Sigmoid colon (tissue), 7 donors: ENCODE measurements at places on chromosomes 6 and 20. TPM values are rescaled to one million over a fixed set of nuclear protein-coding genes. Genes with fewer than 3 reads are reported as not detected.

Gene SLC17A1
- polyA plus RNA-seq = not detected

DNA sequence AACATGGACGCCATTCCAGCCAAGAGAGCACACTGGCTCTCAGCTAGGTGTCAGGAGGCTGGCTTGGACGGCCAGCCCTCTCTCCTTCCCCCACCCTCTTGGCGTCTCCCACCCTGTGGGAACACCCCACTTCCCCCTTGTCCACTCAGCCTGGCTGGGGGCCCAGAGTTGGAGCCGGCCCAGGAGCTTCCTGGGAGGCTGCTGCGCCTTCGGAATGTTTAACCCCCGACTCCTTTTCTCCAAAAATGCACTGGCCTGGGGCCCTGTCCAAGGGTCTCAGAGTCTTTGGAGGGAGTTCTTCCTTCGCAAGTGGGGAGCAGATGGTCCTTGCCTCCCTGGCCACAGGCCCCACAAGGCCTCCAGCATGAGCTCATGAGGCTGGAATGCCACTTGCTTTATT is 4.1 kb downstream of the ADAM33 start:
- H3K4me1 ChIP-seq = no peaks in the 10 kb centered on the region
- DNase-seq = peak; percentile 92
- no peak overlapping the region for H3K4me3 ChIP-seq
- no peaks in the 10 kb centered on the region for H3K27me3 ChIP-seq
- H3K27ac ChIP-seq = peak overlapping the region; percentile 86

DNA sequence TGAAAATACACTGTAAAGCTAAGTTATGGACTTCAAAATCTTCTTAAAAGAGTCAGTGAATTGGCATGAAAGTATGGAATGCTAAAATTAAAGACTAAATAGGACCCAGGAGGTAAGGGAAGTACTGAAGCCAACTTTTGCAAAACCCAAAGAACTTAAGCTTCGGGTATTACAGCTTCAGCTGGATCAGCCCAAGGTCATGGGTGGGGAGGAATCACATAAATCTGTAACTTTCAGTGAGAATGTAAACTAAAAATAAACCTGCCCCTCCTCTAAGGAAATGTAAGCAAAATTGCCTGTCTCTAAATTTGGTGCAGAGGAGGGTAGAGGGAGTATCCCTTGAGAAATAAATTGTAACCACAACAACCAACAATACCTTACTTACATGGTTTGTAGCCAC is 4.4 kb upstream of the MUC21 start:
- H3K36me3 ChIP-seq = no peaks in the 10 kb centered on the region
- no peaks in the 10 kb centered on the region for H3K27me3 ChIP-seq
- no peak for DNase-seq
- H3K4me1 ChIP-seq = no peaks in the 10 kb centered on the region

GRCh38 chr6:73505142-73505541 is 15.7 kb downstream of the EEF1A1 start:
- peaks cover 47% of the 10 kb centered on the region for H3K36me3 ChIP-seq
- no peak overlapping the region for H3K4me3 ChIP-seq
- H3K4me1 ChIP-seq = no peaks in the 10 kb centered on the region
- H3K27ac ChIP-seq = no peak overlapping the region

Gene RAB23
- 3.5 TPM for polyA plus RNA-seq

- peak overlapping the region; percentile 86 for H3K4me3 ChIP-seq
- peak overlapping the region; percentile 96 for H3K27ac ChIP-seq
- no peaks in the 10 kb centered on the region for H3K27me3 ChIP-seq
- no peak for DNase-seq
- peaks cover 41% of the 10 kb centered on the region for H3K4me1 ChIP-seq
- peaks cover 10% of the 10 kb centered on the region for H3K36me3 ChIP-seq
These were observed 810 bp downstream of the MRPL18 start for GRCh38 chr6:159790956-159791598.

Gene DBNDD2
- polyA plus RNA-seq = 137 TPM

DNA sequence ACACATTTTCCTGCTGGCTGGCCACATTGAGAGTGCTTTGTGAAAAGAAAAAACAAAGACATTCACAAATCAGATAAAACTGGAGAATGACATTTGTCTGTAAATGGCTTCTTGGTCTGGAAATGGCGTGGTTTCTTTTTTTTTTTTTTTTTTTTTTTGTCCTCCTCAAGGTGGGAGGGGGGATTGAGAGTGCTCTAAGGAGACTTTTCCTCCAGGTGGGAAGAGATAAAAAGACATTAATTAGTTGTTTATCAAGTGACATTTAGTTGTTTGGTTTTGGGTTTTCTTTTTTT is 40.4 kb downstream of the GNAS start:
- no peak for DNase-seq
- peak overlapping the region; percentile 98 for H3K27ac ChIP-seq
- H3K27me3 ChIP-seq = no peaks in the 10 kb centered on the region
- H3K36me3 ChIP-seq = no peaks in the 10 kb centered on the region
- peak overlapping the region; percentile 93 for H3K4me3 ChIP-seq
- peaks cover 58% of the 10 kb centered on the region for H3K4me1 ChIP-seq

GRCh38 chr6:13328875-13329183 is 492 bp upstream of the TBC1D7 start:
- peaks cover 14% of the 10 kb centered on the region for H3K4me1 ChIP-seq
- peak overlapping the region; percentile 57 for H3K4me3 ChIP-seq
- peak overlapping the region; percentile 93 for H3K27ac ChIP-seq

GRCh38 chr20:7770046-7770445 is 170.2 kb downstream of the HAO1 start:
- peaks cover 5% of the 10 kb centered on the region for H3K4me1 ChIP-seq
- H3K27me3 ChIP-seq = no peaks in the 10 kb centered on the region
- no peaks in the 10 kb centered on the region for H3K36me3 ChIP-seq
- no peak overlapping the region for H3K27ac ChIP-seq
- no peak overlapping the region for H3K4me3 ChIP-seq
- DNase-seq = no peak

Gene NELFE
- 58.9 TPM for polyA plus RNA-seq

- peaks cover 11% of the 10 kb centered on the region for H3K4me1 ChIP-seq
- no peaks in the 10 kb centered on the region for H3K27me3 ChIP-seq
- DNase-seq = no peak
- H3K4me3 ChIP-seq = no peak overlapping the region
- peak overlapping the region; percentile 70 for H3K27ac ChIP-seq
These were observed 67.3 kb upstream of the ZNF217 start for GRCh38 chr20:53660947-53661381.

Gene BMP7
- under 0.01 TPM for polyA plus RNA-seq

GRCh38 chr6:84033523-84034451 is at the start of gene MRAP2:
TSS of gene MRAP2 (plus strand) at chr6:84033772. CDS start at chr6:84055319, 21,547 bp downstream.
- H3K27ac ChIP-seq = no peak within 1 kb of the TSS
- no peak for DNase-seq
- H3K4me3 ChIP-seq = peak within 1 kb of the TSS; percentile 47
- no peaks in the 10 kb centered on the region for H3K36me3 ChIP-seq

Gene SNAP91
- polyA plus RNA-seq = not detected

Gene C6orf118
- not detected for polyA plus RNA-seq

DNA sequence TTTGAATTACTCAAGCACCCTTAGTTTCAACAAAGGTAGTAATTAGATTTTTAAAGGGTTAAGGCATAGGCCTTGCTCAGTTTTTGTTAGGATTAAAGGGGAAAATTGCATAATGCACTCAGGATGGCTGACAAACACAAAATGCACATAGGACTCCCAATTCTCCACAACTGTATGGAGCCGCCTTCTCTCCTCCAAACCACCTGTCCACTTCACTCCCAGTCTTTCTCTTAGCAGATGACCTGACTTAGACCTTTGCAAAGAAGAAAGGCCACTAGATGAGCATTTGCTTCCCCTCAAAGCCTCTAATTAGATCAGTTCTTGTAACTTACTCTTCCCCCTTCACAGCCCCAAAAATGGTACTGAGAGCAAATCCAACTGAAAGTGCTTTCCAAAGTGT is 20.1 kb downstream of the NSFL1C start:
- DNase-seq = no peak
- H3K4me1 ChIP-seq = no peaks in the 10 kb centered on the region
- peaks cover 60% of the 10 kb centered on the region for H3K36me3 ChIP-seq
- no peak overlapping the region for H3K27ac ChIP-seq
- no peaks in the 10 kb centered on the region for H3K27me3 ChIP-seq

Gene ACTL10
- 1.6 TPM for polyA plus RNA-seq

GRCh38 chr6:134546962-134547645 is 229.2 kb upstream of the SGK1 start:
- no peak overlapping the region for H3K27ac ChIP-seq
- H3K4me3 ChIP-seq = no peak overlapping the region
- no peak for DNase-seq
- H3K4me1 ChIP-seq = no peaks in the 10 kb centered on the region
- H3K27me3 ChIP-seq = no peaks in the 10 kb centered on the region
- no peaks in the 10 kb centered on the region for H3K36me3 ChIP-seq

GRCh38 chr6:2940010-2940850 is 31.1 kb downstream of the SERPINB6 start:
- H3K4me3 ChIP-seq = no peak overlapping the region
- H3K36me3 ChIP-seq = no peaks in the 10 kb centered on the region
- no peaks in the 10 kb centered on the region for H3K4me1 ChIP-seq
- DNase-seq = no peak

GRCh38 chr6:129920103-129920798 is 59.1 kb upstream of the TMEM244 start:
- H3K27me3 ChIP-seq = no peaks in the 10 kb centered on the region
- H3K4me3 ChIP-seq = no peak overlapping the region
- H3K27ac ChIP-seq = no peak overlapping the region
- no peaks in the 10 kb centered on the region for H3K4me1 ChIP-seq
- DNase-seq = no peak
- H3K36me3 ChIP-seq = no peaks in the 10 kb centered on the region

Gene SLC4A11
- polyA plus RNA-seq = not detected

- peak overlapping the region; percentile 65 for H3K27ac ChIP-seq
- peak; percentile 67 for DNase-seq
- peaks cover 83% of the 10 kb centered on the region for H3K27me3 ChIP-seq
These were observed 955 bp downstream of the DLL1 start for GRCh38 chr6:170289951-170290295.

Gene SLC35F1
- polyA plus RNA-seq = 0.66 TPM

Gene MYLK2
- not detected for polyA plus RNA-seq

DNA sequence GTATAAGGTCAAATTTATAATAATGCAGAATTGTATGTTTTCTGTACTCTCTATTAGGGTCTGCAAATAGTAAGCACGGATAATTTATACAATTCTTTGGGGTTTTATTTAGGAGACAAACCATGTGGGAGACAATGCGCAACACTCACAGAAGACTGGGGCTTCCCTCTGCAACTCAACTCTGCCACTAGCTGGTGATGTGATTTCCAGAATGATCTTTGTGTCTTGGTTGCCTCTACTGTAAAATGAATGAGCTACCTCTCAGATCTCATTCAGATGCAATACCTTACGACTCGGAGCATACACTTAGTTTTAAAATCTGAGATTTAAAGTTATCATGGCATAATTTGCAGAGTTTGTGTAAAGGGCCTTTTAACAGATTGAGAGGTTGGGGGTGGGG is 6.4 kb downstream of the MAN1A1 start:
- H3K36me3 ChIP-seq = no peaks in the 10 kb centered on the region
- H3K4me1 ChIP-seq = peaks cover 75% of the 10 kb centered on the region
- DNase-seq = no peak

DNA sequence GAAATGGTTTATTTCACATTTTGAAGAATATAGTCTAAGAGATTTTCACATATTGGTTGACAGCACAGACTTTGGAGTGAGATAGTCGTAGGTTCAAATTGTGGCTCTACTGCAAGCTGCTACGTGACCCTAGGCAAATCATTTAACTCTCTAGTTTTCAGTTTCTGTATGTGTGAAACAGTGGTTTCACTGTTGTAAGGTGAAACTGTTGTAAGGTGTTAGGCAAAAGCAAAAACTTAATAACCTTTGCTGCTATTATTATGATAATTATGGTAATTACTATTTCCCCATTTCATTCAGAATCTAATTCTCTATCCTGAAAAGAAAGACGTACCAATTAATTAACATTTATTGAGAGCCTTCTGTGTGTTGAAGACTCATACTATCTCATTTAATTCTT is 144.2 kb downstream of the REV3L start:
- no peaks in the 10 kb centered on the region for H3K27me3 ChIP-seq
- H3K36me3 ChIP-seq = peaks cover 83% of the 10 kb centered on the region
- no peak overlapping the region for H3K27ac ChIP-seq
- DNase-seq = no peak
- no peaks in the 10 kb centered on the region for H3K4me1 ChIP-seq

- H3K4me3 ChIP-seq = no peak overlapping the region
- H3K27ac ChIP-seq = no peak overlapping the region
- no peaks in the 10 kb centered on the region for H3K36me3 ChIP-seq
- H3K4me1 ChIP-seq = no peaks in the 10 kb centered on the region
- no peak for DNase-seq
- no peaks in the 10 kb centered on the region for H3K27me3 ChIP-seq
These were observed 804.1 kb downstream of the TFAP2A start for GRCh38 chr6:9610620-9611415.

DNA sequence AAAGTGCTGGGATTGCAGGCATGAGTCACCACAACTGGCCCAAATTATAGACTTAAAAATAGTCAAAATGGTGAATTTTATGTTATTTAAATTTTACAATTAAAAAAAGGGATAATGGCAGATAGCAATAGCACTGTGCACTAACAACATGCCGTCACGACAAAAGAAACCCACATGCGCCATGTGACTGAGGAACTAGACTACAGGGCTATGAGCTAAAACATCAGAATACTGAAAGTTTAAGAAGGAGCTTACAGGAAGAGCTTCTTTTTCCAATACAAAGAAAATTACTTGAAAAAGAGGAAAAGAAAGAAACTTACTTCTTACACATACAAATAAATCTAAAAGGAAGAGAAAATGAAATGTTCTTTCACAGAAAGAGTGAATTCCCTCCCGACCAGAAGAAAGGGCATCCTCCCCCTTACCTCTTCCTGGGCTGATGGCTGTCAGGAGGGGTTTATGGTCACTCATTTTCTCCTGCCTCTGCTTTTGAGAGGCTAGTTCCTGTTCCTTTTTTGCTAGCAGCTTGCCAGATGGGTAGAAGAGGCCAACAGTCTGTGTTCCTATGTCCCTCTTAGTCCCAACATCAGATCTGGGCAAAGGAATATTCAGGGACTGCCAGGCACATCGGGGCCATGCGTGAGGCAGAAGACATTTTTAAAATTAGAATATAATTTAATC is 54.5 kb downstream of the DZANK1 start:
- no peaks in the 10 kb centered on the region for H3K36me3 ChIP-seq
- H3K27ac ChIP-seq = no peak overlapping the region
- no peak for DNase-seq
- no peaks in the 10 kb centered on the region for H3K27me3 ChIP-seq
- no peak overlapping the region for H3K4me3 ChIP-seq
- no peaks in the 10 kb centered on the region for H3K4me1 ChIP-seq

- no peaks in the 10 kb centered on the region for H3K4me1 ChIP-seq
- no peak overlapping the region for H3K4me3 ChIP-seq
- no peaks in the 10 kb centered on the region for H3K36me3 ChIP-seq
- no peak overlapping the region for H3K27ac ChIP-seq
- DNase-seq = no peak
- no peaks in the 10 kb centered on the region for H3K27me3 ChIP-seq
These were observed 9.8 kb downstream of the LYRM4 start for GRCh38 chr6:5250911-5251310.

GRCh38 chr20:20894280-20894679 is 181.8 kb upstream of the RALGAPA2 start:
- no peak overlapping the region for H3K27ac ChIP-seq
- no peak overlapping the region for H3K4me3 ChIP-seq
- H3K36me3 ChIP-seq = no peaks in the 10 kb centered on the region
- H3K4me1 ChIP-seq = no peaks in the 10 kb centered on the region
- no peaks in the 10 kb centered on the region for H3K27me3 ChIP-seq
